ENCODE measurements at places on chromosomes 1 and 21.

- DNase-seq = no peak
Measured at GRCh38 chr1:67830928-67831830, 2.1 kb downstream of the GNG12 start.

- DNase-seq = peak; percentile 80
Measured at GRCh38 chr1:13702425-13703127, 2.6 kb downstream of the PRDM2 start.

DNA sequence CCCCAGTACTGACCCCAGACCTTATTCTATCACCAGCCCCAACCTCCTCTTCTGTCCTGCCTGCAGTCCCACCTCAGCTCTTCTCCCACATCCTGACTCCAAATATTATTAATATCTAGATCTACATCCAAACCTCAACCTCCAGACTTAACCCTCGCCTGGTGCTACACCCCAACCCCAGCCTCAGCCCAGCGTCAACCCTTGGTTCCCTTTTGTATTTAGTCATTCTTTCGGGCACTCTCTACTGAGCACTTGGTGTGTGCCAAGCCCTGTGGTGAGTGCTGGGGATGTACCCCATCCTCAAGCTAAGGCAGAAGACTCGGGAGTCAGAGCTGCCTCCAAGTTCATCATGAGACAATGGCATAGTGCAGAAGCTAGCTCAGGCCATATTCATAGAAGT is 1.1 kb downstream of the SHISAL2A start:
- DNase-seq = no peak

GRCh38 chr1:155352631-155353030 is 31.9 kb downstream of the RUSC1 start:
- DNase-seq = no peak

DNA sequence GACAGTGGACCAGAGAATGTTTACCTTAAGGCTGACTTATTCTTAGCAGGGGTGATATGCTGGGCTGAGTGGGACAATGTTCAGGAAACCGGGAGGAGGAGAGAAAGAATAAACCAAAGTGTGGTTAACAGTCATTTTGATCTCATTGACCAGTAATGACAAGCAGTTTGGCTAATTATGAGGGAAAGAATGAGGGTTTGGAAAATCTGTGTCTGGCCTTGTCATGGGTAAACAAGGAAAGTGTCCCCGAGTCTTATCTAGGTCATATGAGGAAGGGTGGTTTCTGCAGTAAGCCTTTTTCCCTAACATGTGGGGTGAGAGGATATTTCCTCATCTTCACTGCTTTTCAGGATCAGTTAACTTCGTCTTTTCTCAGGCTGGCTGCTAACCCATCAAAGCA is 155.0 kb downstream of the TPR start:
- DNase-seq = no peak

DNA sequence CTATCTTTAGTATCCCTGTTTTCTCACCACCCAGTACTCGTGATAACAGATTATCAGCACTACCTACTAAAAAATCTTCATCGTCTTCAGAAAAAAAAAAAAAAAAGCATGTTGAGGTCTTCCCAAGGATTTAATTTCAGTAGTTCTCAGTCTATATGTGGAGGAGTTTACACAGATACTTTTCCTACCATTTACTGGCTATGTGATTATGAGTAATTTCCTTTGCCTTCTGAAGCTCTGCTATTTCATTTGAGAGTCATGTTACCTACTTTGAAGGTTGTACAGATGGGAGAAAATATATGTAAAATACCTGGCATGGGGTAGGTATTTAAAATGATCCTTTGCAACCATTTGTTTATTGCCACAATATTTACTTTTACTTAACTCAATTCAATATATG is 399.7 kb downstream of the NEGR1 start:
- DNase-seq = no peak

DNA sequence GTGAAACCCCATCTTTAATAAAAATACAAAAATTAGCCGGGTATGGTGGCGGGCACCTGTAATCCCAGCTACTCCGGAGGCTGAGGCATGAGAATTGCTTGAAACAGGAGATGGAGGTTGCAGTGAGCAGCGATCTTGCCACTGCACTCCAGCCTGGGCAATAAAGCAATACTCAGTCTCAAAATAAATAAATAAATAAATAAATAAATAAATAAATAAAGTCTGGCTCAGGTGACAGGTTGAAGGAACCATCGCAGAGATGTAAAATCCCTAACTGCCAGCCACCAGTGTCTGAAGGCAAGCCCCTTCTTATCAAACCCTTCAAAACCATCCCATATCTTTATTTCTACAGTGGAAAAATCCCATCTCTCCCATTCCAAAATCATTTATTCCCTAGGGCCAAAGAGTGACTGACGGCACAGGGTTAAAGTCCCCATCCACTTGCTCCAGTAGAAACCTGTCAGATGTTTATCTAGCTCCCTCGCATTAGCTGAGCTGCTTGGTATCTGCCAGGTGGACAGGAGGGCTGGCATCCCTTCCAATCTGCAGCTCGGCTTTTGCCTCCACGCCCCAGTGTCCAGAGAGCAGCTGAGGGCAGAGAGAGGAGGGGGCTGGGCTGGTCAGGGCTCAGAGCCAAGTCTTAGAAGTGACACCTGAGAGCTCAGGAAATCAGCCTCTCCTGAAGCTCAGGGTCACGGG is 5.0 kb downstream of the CSRP1 start:
- DNase-seq = no peak

- DNase-seq = peak; percentile 42
Measured at GRCh38 chr1:168084396-168085231, 52.1 kb downstream of the GPR161 start.

- no peak for DNase-seq
Measured at GRCh38 chr1:217360510-217360909, 270.4 kb downstream of the GPATCH2 start.

- DNase-seq = no peak
Measured at GRCh38 chr21:14259747-14260146, 43.8 kb downstream of the RBM11 start.

- DNase-seq = no peak
Measured at GRCh38 chr1:84299536-84300170, 1.9 kb upstream of the SAMD13 start.

DNA sequence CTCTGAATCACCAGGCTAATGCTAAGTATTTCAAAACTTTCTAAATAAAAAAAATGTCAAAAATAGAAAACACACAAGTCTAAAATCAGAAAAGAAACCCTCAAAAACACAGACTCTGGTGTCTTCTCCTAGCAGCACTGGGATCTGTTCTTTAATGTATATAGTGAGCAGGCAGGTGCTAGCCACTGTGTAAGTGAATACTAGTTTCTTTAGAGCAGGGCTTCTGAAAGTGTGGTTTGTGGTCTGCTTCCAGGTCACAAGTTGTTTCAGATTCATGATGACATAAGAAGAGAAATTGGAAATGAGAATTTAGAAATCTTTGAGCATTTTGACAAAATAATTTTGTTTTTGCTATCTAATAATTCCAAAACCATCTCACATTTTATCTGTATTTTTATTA is 763.1 kb downstream of the USP25 start:
- DNase-seq = no peak

- no peak for DNase-seq
Measured at GRCh38 chr1:9230869-9231533, 3.6 kb upstream of the H6PD start.

DNA sequence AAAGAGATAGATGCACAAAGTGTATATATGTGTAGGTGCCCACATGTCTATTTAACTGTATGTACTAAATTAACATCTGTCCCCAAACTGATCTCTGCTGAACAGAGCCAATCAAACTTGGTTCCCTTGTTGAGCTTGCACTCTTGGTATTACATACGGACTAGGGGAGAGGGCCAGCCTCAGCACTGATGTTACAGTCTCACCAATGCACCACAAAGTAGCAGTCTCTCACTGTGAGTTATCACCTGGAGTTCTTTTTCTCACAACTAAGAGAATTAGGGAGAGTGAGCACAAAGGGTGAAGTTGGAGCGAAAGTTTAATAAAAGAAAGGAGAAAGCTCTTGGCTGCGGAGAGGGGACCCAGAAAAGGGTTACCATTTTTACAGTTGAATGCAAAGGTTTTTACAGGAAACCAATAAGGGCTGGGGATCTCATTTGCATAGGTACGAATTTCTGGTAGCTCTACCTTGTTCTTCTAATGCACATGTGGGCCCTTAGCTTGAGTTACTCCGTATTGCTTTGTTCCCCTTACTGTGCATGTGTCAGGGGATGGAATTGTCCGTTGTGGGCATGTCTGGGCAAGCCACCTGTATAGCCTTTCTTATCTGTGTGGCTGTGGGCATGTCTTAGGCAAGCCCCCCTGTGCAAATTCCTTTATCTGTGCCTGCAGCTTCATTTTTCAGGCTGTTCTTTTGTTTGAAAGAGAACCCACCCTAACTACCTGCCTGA is 13.3 kb upstream of the CHI3L2 start:
- DNase-seq = no peak

- DNase-seq = peak; percentile 42
Measured at GRCh38 chr21:42513985-42514882, 582 bp downstream of the SLC37A1 start.

DNA sequence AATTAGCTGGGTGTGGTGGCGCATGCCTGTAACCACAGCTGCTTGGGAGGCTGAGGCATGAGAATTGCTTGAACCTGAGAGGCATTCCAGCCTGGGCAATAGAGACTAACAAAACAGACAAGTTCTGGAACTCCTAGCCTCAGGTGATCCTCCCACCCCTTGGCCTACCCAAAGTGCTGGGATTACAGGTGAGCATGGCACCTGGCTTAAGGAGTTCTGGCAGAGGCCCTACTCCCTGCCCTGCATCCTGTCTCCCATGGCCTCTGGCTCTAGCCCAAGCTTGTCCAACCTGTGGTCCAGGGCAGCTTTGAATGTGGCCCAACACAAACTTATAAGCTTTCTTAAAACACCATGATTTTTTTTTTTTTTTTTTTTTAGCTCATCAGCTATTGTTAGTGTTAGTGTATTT is 20.4 kb downstream of the TOMM20 start:
- DNase-seq = no peak

- no peak for DNase-seq
Measured at GRCh38 chr1:36148821-36149236, 457 bp downstream of the TRAPPC3 start.

DNA sequence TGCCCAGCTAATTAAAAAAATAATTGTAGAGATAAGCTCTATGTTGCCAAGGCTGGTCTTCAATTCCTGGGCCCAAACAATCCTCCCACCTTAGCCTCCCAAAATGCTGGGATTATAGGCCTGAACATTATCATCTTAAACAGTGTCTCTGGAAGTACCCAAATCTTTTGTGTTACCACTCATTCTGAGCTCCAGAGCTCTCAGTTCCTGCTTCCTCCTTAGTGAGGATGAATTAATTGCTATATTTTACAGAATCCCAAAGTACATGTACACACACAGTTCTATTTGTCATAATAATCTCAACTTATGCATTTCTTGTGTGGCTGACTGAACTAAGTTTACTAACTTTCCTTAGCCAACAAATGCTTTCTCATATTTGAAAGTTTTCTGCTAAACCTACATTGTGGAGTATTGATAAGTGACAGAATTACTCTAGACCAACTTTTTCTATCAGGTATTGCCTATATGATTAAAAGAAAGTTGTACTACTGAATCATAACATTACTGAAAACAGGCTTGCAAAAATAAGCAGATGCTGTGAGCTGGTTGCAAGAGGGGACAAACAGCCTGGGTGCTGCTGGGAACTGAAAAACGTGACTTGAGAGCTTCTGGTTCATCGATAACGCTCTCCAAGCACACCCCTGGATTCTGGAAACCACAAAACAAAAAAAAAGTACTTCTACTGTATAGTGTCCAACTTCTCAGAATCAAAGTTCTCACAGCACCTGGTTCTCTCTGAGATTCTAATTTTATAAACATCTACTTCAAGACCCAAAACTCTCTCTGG is 15.3 kb downstream of the VAV3 start:
- no peak for DNase-seq

DNA sequence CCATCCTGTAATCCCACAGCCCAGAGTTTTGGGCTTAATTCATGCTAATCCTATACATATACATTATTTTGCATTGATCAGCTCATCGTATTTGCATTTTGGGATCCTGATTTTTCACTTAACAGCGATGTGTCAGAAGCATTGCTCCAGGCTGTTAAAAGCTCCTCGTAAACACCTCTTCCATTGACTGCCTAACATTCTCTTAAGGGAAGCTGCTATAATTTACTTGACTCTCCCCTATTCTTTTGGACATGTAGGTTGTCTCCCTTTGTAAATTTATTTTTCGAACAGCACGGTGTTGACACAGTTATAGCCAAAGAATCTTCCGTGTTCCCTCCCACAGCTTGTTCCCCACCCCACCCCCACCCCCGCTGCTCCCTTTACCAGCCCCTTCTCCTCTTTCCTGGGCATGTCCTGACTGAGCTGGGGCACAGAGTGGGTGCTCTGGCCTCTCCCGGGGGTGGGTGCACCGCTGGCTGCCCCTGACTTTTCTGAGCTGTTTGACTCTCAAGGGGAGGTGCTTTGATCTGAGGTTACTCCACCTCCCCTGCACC is 22.8 kb downstream of the LDLRAP1 start:
- DNase-seq = no peak

DNA sequence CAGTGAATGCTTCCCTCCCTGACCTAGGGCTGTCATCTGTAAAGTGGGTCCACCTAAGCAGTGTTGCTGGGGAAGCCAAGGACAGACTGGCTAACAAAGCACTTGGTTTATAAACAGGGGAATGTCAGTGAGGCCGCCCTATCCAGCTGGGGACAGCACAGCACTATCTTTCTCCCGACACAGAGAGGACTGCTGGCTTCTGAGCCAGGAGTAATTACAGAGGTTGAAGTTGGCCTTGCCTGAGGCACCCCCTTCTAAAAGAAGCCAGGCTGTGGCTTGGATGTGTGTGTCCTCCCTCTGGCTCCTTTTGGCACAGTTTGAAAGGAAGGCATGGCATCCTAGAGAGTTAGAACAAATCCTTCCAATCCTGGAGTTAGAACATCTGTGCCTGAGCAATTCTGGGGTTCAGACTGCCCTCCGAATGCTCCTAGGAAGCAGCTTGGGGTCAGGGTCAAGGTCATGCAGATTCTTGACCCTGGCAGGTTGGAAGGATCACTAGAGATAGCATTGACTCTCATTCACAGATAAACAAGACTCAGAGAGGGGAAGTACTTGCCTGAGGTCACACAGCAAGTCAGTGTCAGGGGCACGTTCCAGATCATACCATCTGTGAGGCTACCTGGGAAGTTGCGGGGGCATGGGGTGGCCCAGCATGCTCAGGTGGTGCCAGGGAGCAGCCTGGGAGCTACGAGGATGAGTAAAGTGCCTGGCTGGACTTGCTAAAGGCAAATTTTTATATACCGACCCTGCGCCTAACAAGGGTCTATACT is 1.3 kb upstream of the LDLRAP1 start:
- DNase-seq = no peak

DNA sequence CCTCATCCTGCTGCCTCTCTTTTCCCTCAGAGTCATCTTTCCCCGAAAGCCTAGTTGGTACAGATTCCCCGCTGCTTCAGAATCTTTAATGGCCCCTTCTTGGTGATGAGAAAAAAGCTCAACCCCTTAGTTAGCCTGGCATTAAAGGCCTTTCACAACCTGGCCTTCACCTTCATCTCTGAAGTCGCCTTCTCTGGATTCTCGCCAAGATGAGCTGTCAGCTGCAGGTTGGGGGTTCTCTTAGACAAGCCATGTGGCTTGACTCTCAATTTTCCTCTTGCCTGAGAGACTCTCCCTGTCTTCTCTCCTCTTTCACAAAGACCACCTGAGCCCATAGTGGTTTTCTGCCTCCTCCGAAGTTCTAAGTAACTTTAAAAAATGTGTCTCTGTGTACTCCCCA is 15.5 kb upstream of the DISC1 start:
- no peak for DNase-seq

Measured in effector CD4-positive, alpha-beta T cell (primary cell).